ENCODE measurements at places on chromosomes 6 and 20.

DNA sequence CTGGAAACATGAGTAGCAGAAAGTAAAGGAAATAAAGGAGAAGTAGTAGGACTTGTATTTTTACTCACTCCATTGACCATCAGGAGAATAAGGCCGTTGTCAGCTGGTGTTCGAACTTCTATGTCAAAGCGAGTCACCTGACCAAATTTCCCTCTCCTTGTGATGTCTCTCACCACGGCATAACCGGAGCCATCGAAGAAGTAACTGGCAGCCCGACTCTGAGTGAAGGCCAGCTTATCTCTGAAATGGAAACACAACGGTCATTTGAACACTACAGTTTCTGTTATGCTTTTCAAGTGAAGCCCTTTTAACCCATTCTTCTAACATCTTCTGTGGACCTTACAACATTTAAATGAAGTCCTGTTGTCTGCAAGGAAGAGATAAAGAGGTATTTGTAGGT lies 51.7 kb downstream of the FAM229B start:
- DNase-seq = no peak

GRCh38 chr20:25196786-25197120 lies 1.2 kb downstream of the ENTPD6 start:
- DNase-seq = no peak

DNA sequence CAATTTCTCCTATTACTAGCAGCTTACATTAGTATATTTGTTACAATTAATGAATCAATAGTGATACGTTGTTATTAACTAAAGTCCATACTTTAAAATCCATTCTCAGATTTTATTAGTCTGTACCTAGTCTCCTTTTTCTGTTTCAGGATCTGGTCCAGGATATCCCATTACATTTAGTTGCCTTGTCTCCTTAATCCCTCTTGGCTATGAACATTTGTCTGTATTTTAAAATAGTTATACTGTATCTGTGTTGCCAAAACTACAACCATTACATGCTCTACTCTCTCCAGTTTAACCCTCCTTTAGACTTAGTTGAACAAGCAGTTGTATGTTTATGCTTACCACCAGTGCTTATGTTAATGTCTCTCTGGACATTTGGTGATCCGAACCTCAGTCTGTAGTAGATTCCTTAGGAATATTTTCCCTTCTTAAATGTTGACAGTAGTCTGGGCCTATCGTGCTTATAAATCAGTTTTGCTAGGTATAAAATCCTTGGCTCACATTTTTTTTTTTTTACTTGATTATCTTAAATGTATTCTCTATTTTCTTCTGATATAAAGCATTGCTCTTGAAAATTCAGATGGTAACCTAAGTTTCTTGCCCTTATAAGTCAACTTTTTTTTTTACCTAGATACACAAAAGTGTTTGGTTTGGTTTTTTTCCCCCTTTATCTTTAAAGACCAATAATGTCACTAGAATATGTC lies 12.2 kb downstream of the ALDH5A1 start:
- no peak for DNase-seq

GRCh38 chr6:68544450-68544849 lies 90.6 kb upstream of the ADGRB3 start:
- DNase-seq = no peak
